ENCODE measurements at places on chromosomes 2 and 18.
A peak's percentile ranks its signal among the peaks of the same experiment; 100 is the strongest.

DNA sequence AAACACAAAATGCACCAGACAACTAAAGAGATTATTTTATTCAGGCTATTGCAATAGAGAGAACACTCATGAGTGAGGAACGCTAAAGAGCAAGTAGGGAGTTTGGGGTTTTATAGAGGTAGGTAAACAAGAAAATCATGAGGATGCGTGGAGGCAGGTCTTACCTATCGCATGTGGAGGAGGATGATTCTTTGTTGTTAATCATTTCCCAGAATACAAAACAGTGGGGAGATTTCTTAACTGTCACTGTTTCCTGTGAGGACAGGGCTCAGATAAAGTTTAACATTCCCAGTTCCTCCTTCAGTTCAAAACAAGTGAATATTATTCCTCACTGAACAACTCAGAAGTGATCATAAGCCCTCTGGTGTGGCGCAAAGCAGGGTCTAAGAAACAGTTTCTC lies 156.1 kb upstream of the MGAT5 start:
- no peak for DNase-seq

DNA sequence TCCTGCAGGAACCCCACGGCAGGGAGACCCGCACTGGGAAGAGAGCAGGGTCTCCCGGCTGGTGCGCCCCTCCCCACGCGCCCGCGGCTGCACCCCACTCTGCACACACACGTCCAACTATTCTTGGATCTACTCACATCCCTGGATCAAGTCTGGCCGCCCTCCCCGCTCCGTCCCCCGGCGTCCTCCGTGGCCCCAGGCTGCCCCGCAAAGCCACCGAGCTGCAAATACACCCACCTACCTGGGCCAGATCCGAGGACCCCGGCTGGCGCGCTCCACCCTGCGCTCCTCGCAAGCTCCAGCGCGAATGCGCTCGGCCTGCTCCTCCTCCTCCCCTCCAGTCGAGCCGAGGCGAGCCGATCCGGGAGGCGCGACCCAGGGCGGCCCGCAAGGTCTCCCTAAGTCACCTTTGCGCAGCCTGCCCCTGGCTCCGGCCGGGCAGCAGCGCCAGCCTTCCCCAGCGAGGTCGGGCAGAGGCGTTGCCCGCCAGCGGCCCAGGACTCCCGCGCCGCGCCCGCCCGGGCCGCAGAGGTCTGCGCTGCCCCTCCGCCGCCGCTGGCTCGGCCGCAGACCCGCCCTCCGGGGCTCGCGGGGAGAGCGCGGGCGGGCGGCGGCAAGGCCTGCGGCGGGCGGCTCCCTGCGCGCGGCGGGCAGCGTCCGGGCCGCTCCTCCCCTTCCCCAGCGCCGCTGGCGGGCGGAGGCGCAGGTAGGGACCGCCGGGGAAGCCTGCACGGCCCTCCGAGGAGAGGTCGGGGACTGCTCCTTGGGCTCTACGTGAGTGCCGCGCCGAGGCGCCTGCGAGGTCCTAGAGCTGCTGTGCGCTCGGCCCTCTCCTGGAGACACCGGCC lies 126.0 kb downstream of the OSBPL1A start:
- no peak for DNase-seq

GRCh38 chr18:4384932-4385331 lies 70.2 kb downstream of the DLGAP1 start:
- no peak for DNase-seq

DNA sequence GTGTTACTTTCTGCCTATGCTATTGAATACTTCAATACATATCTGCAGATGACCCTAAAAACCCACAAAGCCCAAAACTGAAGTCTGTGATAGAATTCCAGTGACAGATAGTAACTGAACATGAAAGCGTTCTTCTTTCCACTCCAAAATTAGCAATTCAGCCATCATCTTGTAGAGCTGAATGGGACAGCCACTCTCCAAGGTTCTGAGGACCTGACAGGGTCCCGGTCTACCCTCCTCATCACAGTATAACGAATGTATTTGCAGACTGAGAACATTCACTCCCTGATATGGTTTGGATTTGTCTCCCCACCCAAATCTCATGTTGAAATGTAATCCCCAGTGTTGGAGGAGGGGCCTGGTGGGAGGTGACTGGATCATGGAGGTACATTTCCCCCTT lies 189.5 kb downstream of the MTCL1 start:
- DNase-seq, result no peak

- DNase-seq, result no peak
Observed at GRCh38 chr2:197045115-197045514, 118.6 kb upstream of the PGAP1 start.

GRCh38 chr18:8732442-8733360 lies 27.3 kb downstream of the MTCL1 start:
- DNase-seq, result no peak

DNA sequence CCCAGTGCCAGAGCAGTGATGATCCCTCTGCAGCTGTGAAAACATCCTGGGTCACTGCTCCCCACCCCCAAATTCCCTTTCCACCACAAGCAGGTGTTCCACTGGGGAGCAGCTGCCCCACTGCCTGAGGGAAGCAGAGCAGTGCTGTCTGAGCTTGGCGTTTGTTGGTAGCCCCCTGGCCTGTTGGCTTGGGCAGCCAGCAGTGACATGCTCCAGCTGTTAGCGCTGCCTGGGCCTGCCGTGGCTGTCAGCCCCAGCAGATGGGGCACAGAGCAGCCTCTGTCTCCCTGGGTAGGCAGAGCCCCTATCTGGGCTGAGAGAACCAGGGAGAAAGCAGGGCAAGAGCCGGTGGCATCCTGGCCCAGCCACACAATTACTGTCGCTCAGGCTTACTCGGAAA lies 247.7 kb downstream of the GLI2 start:
- no peak for DNase-seq

DNA sequence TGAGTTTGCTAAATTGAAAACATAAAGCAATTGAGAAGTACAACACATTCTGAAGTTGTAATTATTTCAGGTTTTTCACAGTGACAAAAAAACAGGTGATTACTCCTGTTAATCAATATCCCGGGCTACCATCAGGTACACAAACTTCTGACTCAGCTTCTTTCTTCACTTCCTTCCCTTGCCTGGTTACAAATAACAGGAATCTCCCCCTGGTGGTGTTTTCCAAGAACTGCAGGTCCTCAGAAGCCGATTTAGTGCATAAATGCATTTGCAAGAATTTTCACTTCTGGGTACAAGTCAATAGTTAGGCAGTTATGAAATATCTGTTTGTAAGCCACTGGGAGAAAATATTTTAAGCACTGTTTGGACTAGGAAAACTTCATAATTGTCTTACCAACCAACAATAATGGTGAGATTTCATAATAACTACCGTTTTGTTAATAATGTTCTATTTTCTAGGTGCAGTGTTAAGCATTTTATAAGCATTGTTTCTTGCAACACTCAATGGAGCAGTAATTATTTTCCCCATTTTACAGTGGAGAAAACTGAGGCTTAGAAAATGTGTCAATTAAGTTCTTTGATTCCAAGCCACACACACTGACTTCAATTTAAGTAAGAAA lies 12.4 kb upstream of the GMCL1 start:
- peak; percentile 48 for DNase-seq

- DNase-seq, result no peak
Observed at GRCh38 chr2:106701203-106702022, 184.6 kb downstream of the ST6GAL2 start.

DNA sequence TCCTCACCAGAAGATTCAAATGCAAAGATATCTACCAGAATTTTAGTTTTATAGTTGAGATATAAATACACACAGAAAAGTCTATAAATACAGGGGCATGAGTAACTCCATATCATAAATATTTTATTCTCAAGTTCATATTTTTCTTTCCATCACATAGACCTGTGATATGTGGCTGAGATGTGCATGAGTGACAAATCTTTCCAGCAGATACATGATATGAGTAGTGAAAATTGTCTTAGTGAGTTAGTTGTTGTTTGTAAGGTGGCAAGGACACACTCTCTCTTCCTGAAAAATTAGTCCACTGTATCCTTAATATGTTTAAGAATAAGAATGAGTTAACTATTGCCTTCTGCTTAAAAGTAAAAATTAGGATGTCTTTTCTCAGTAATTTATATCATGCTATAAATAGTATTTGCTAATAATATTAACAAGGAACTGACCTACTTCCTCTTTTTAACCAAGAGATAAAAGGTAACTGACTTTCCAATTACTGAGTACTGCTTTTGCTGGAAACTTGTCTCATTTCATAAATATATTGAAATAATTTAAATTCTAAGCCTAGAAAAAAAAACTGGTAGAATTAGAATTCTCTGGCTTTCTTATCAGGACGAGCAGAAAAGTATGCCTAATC lies 85.2 kb upstream of the SESTD1 start:
- DNase-seq, result no peak

GRCh38 chr18:38369772-38370690 lies 804.4 kb upstream of the CELF4 start:
- DNase-seq, result no peak

DNA sequence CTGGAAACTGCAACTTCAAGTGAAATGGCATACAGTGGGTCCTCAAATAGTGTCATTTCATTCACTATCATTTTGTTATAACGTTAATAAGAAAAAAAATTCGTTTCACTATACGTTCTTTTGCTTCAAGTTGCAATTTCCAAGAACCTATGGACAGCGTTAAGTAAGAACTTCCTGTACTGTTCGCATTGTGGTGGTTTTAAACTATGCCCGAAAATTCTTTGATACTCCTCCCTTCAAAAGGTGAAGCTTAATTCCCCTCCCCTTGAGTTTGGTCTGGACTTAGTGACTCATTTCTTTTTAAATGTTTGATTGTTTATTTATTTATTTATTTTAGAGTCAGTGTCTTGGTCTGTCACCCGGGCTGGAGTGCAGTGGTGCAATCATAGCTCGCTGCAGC lies 20.7 kb downstream of the GNLY start:
- no peak for DNase-seq

DNA sequence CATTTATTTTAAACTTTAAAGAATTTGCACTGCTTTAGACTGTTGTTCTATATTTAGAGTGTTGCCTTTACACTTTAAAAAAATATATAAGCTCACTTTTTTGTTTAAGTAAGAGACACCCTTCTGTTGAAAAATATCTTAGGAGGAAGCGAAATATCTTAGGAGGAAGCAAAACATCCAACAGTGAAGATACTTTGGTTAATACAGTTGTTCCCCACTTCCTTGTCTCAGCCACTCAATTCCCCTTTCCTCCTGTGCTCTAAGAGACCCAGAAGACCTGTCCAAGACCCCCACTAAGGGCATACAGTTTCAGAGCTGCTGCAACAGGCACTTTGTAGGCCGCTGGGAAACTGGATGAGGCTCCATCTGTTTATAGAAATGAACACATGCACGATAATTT lies 5.7 kb downstream of the SERPINB8 start:
- no peak for DNase-seq

DNA sequence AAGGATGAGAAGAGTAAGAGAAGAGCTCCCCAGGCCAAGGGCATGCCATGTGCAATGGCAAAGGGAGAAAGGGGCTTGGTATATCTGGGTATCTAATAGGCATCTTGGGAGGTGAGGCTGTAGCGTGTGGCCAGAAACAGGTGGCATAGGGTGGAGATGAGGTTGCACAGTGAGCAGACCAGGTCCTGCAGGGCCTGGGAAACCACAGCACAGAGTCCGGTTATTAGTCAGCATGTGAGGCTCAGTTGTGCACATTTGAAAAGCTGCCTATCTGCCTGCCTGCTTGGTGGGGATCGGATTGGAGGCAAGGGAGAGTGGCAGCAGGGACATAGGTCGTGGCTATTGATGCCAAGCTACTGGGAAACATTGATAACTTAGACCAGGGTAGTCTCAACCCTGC lies 190.6 kb downstream of the TPGS2 start:
- DNase-seq, result no peak

- no peak for DNase-seq
Observed at GRCh38 chr18:27298214-27298804, 113.2 kb upstream of the CHST9 start.

- DNase-seq, result no peak
Observed at GRCh38 chr2:196101325-196101991, 32.8 kb upstream of the DNAH7 start.

Data from stimulated activated CD8-positive, alpha-beta memory T cell treated with anti-CD3 and anti-CD28 coated beads, Interleukin-4, amount 100 ng/mL, for 4 hours (primary cell).